Adrenal gland (tissue), 19 donors: ENCODE measurements at places on chromosomes 16 and 17. TPM values are rescaled to one million over a fixed set of nuclear protein-coding genes. Genes with fewer than 3 reads are reported as not detected.
A peak's percentile ranks its signal among the peaks of the same experiment; 100 is the strongest.

FOXJ1 gene
- total RNA-seq: not detected

TBC1D3 gene
- total RNA-seq: not detected

KCNH4 gene
- total RNA-seq: 0.41 TPM

PSMB3 gene
- 315 TPM for total RNA-seq

CDYL2 gene
- total RNA-seq: 4.5 TPM

OTOP3 gene
- not detected for total RNA-seq

GRCh38 chr17:58302919-58303585 is 22.3 kb upstream of the MPO start:
- DNase-seq: no peak

GRCh38 chr16:57377080-57377841 is 5.0 kb downstream of the CX3CL1 start:
- DNase-seq: no peak

- DNase-seq: peak; percentile 96
These were observed 123.8 kb downstream of the SMG6 start for GRCh38 chr17:2179615-2180295.

DNA sequence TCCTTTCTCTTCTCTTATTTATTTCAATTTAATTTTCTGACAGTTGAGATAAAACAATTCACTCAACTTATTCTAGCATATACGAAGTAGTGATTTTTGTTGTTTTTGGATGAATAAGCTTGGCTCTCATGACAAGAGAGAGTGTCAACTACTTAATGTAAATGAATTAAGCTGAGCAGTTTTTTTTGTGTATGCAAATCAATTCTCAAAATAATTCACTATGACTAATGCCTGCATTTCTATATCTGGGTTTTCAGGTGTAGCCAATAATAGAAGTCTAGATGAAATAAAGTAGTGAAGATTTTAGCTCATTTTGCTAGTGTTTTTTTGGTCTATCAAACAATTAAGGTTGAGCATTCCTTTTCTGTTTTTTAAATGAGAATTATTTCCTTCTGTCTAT is 1354.0 kb downstream of the CDH8 start:
- DNase-seq: no peak

DNA sequence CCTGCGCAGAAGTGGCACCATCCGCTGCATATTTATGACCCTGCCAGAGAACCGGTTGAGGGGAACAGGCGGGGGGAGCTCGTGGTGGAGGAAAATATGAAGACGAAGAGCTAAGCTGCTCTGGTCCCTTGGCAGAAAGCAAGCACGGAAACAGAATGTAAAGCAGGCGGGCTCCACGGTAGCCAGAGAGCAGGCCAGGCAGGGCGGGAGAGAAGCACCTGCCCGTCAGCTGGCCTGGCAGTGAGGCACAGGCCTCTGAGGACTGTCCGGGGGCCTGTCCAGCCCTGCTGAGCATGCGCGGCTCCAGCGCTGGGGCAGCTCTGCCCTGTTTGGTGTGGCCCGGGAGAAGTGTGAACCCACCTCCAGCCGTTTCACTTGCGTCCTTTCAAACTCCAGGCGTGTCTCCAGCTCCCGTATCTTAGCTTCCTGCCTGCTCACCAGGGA is 46.7 kb downstream of the PIPOX start:
- DNase-seq: no peak

DNA sequence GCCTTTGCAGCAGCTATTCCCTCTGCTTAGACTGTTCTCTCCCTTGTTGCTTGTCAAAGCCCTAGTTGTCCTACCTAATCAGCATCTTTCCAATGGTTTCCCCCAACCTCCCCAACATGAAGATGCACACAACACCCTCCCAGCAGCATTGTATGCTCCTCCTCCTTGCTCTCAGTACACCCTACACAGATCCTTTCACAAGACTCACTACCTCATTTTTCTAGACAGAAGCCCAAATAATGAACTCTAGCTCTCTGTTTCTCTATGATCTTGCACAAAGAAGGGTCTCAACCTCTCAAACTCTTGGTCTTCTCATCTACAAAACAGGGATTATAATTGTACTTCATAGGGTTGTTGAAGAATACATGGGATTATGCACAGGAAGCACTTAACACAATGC is 19.4 kb downstream of the PSME3IP1 start:
- DNase-seq: no peak

- DNase-seq: no peak
These were observed 78.4 kb downstream of the NT5M start for GRCh38 chr17:17381446-17382064.
